ENCODE measurements at places on chromosomes 2 and 18.
A peak's percentile ranks its signal among the peaks of the same experiment; 100 is the strongest.

DNA sequence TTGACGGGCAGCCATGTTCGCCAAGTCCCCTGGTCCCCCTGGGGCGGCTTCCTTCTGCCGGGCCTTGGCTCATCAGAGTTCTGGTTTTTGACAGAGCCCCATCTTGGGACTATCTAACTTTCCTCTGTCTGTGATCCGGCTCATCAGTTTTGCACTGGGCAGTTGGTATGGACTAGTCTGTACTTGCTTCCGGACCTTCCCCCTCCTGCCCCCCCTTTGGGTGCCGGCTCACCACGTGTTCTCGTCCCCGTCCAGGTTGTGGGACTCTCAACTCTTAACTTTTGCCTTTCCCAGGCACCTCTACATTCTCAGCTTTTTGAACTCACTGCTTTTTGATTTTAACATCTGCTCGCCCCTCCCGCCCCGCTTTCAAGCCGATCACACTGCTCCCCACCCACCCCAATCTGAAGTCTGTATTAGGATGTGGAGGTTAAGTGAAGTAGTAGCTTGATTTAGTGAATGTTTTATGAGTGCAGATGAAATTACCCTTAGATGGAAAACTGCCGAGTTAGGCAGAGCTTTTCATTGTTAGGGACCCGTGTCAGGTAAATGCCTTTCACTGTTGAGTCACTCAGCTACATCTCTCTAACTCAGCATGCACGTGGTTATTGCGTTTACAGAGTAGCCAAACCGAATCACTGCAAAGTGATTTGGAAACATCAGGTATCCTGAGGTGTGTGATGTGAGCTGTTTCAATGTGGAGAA lies 874 bp downstream of the WDR43 start:
- peak; percentile 17 for DNase-seq

DNA sequence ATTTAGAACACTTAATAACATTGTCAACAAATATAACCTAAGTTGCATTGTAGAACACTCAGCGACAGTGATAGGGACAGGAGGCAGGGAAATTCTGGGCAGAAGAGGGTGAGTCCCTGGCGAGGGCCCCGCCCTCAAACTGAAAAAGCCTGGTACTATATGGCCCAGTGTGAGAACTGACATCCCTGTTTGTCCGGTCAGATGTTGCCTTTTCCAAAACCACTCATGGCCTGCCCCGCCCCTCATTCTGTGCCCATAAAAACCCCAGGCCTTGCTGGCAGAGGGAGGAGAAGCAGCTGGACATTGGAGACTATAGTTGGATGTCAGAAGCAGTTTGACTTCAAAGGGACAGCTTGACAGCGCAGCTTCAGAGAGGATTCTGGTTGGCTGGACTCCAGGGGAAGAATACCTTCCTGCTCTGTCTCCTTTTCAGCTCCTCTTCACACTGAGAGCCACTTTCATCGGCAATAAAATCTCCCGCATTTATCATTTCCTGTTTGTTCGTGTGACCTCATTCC lies 47.0 kb downstream of the FAM117B start:
- DNase-seq: no peak

DNA sequence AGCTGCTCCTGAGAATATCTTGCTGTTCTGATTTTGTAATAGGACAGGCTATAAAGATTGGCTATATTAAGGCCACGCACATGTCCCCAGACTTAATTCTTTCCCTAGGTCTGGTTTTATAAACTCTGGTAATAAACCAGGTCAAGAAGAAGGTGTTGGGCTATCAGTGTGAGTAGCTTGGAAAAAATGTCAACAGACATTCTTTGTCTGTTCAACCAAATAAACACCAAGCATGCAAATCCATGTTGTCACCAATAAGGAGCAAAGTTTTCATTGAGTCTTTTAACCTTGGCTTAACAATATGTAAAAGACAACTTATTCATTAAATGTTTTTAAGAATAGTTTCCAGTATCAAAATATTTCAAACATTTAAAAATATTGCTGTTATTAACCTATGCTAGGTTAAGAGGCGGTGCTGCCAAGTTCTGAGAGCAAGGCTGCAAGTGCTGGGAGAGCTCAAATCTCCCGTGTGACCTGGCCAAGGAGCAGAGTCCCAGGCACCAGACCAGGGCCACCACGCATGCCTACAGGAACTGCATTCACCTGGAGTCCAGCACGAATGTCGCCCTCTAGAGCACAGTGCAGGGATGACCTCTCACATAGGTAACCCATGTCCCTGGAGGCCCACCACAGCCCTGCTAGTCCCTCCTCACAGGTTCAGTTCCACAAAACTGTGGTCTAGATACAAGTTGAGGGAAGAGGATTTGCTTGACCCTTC lies 120.5 kb upstream of the POU3F3 start:
- no peak for DNase-seq

GRCh38 chr2:24576617-24577016 lies 85.6 kb downstream of the NCOA1 start:
- DNase-seq: no peak

DNA sequence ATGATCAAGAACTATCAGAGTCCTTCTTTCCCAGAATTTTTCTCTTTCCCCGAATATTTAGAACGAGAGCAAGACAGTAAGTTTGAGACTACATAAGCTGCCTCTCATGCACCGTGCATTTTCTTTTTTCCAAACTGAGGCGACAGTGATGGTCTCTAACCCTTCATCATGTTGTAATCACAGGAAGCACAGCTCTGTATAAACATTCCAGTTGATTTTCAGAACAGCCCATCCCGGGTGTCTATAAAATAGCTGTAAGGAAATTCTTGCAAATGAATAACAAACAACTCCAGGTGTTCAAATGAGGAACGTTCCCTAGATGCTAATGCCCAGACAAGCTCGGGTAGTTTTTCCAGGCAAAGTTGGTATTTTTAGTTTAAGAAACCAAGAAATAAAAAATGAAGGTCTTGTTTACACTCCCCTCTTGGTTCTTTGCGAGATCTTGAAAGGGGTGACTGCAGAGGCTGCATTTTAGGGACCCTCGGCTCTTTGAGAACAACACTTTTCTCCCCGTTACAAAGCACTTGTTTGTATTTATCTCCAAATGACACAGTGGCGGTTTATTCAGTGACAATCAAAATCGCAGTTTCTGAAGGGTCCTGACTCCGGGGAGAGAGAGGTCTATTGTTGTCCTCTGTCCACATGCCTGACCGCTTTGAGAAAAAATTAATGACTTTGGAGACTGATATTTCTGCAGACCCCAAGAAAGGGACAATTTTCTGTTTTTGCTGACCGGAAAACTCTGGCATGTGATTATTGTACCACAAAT lies 101.1 kb upstream of the NCK2 start:
- DNase-seq: no peak

GRCh38 chr2:10904455-10904854 lies 7.3 kb upstream of the KCNF1 start:
- DNase-seq: no peak

- no peak for DNase-seq
These were observed 38.7 kb downstream of the RPL37A start for GRCh38 chr2:216537366-216537765.

DNA sequence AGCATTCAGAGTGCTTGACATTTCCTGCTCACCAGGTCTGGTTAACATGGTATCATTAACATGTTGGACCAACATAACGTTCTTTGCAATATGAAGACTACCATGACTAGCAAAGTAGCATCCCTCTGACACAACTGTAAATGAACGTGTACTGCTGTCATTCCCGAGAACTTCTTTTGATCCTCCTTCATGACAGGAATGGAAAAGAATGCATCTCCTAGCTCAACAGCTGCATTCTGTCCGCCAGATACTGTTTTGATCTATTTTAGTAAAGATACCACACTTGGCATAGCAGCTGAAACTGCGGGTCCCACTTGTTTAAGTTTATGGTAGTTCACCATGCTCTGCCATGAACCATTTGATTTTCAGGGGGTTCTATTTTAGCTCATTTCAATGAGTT lies 144.2 kb upstream of the PARD3B start:
- DNase-seq: no peak

DNA sequence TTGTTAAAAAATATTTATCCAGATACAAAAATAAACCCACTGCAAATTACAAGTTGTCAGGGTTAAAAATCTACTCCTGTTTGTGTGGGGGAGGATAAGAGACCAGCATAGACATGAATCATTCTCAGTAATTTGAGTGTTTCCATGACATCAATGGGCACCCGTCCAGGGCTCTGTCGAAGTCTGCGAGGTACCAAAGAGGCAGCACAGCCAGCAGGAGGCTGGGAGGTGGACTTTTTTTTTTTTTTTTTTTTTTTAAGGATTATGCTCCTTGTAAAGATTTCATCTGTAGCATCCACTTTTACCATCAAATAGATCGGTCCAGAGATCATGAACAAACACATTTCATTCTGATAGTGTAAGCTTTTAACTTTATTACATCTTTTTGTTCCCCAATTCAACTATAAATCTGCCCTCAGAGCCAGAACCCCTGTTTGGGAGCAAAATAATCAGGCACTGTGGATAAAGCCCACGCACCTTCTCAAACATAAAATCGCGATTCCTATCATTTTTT lies 182.0 kb downstream of the TCF4 start:
- DNase-seq: no peak

- DNase-seq: no peak
These were observed 471.5 kb downstream of the PIK3C3 start for GRCh38 chr18:42426496-42427015.

GRCh38 chr2:152337511-152337903 lies 2.5 kb downstream of the FMNL2 start:
- DNase-seq: no peak

DNA sequence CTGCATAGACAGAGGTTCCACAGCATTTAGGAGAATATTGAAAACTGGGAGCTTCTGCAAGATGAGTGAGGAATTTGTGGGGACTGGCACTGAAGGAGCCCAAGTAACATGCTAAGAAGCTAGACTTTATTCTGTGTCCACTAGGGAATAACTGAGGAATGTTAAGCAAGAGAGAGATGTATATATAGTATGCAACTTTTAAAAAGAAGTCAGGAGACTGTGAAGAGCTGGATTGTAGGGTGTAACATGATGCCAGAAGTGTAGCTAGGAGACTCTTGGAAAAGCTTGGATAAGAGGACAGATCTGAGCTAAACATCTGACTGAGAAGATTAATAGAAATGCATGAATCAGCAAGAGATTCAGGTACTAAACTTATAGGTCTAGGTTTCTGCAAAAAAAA lies 270.6 kb upstream of the MMADHC start:
- DNase-seq: no peak

DNA sequence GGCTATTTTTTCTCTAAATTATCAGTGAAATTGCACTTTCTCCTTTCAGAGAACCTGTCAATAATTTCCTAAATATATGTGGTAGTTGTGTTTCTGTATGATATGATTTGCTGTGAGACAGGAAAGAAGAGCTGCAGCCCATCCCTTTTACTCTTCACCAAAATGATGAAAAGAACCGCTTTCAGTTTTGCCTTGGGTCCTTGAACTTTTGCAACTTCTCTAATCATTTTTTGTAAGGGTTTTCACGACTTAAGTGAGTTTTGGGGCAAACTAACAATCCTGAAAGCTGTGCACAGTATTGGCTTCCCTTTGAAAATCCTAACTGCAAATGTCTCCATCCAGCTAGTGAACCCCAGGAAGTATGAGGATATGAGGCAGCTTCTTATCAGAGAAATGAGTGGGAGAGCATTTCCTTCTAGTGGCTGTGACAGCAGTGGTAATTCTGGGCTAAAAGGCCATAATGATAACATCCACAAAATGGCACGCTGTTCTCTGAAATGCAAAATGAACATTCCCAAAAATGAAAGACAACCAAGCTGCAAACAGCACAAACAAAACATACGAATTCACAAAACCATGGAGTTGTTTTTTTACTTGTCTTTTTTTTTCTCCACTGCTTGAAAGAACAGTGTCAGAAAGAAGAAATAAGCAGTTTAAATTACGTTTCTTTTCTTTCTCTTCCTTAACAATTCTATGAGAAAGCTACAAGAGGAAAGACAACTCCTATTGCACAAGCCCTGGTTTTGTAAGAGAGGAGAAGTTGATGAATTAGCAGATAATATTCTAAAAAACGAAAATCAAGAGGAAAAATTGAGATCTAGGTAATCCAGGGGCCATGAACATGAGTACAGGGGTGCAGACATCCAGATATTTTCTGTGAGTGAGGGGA lies 1291.6 kb upstream of the ZEB2 start:
- no peak for DNase-seq

DNA sequence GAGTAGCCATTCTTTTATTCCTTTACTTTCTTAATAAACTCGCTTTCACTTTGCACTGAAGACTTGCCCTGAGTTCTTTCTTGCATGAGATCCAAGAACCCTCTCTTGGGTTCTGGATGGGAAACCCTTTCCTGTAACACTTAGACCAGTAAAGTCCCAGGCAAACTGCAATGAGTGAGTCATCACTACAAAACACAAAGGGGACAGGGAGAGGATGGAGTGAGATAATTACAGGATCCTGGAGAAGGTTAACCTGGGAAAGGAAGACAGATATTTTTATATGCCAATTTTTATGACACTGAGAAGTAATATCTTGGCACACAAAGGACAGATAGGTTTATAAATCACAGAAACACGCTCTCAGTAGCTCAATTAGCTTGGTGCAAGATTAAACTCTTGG lies 48.7 kb downstream of the EHD3 start:
- DNase-seq: no peak

- no peak for DNase-seq
These were observed 138.4 kb upstream of the HNRNPA3 start for GRCh38 chr2:177074099-177074710.

DNA sequence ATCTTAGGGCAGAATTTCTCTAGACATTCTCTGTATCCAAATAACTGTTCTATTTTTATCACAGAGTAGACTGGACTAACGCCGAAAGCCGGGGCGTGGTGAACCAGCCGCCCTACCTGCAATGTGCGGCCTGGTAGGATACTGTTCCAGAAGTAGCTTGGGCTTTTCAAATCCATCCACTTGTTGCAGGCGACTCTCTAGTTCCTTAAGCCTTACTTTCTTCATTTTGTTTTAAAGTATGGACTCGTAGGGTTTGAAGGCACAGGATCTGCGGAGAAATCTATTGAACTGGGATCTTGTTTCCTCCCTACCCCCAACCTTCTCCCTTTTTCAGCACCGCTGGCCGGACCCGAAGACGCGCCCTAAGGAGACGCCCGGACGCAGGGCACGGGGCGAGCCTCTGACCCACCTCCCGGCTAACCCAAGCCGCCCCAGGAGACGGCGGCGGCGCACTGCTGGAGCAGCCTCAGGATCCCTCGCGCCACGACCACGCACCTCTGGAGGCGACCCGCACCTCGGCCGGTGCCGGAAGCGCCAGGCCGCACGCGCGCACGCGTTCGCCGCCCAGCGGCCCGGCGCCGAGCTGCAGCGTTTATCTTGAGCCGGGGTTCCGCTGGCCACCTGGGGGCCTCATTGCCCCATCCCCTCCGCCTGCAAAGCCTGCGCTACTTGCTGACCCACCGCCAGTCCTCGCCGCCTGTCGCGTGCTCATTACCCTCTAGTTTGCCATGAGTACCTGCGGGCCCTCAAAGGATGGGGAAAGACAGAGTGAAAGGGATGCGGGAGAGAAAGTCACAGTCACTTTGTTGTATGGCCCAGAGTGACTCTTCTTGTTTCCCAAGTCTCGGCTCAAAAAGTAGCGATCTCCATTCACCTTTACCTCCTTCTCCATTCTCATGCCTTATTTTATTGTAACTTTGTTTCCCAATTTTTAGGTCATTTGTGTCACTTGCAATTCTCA lies at the start of gene METTL5:
TSS of gene METTL5 (minus strand) at position 533 of the 961 bp plus-strand sequence. CDS start at position 225, 308 bp downstream.
- peak; percentile 61 for DNase-seq

GRCh38 chr2:132547090-132547687 lies 122.8 kb downstream of the LYPD1 start:
- DNase-seq: no peak

GRCh38 chr2:186841940-186842339 lies 7.0 kb downstream of the ZSWIM2 start:
- no peak for DNase-seq

GRCh38 chr2:104818264-104818663 lies 35.7 kb upstream of the POU3F3 start:
- no peak for DNase-seq

All from activated CD4-positive, alpha-beta T cell treated with anti-CD3 and anti-CD28 coated beads for 1 hour (primary cell).